Stimulated activated CD8-positive, alpha-beta memory T cell treated with anti-CD3 and anti-CD28 coated beads, Interleukin-15, amount 100 ng/mL, for 48 hours (primary cell): ENCODE measurements at places on chromosomes 1 and 21.

DNA sequence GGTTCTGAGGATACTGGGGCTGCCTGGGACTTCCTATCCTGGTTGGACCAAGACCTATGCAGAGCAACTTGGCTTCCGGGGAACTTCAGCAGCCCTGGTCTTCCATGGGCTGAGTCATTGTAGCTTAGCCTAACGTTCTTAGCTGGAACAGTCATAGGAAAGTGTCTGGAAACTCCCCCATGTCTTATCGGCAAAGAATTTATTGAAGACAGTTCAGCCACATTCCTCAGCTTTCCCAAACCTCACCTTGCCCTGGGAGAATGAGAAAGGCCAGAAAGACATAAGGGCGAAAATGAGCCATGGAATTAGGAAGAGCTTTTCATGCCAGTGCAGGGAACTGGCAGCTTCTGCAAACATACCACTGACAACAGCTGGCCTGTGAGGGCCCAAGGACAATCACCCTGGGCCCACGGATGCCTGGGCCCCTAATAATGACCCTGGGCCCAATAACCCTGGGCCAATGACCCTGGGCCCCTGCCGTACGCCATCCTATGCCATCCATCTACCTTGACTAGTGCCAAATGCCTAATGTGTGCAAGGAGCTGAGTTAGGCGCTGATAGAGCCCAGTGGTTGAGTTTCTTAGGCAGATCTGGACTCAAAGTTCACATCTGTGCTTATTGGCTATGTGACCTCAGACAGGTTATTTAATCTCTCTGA, 114.4 kb upstream of the GADD45A start:
- DNase-seq, result no peak

- DNase-seq, result no peak
Measured at GRCh38 chr1:100523038-100523652, 14.8 kb upstream of the GPR88 start.

DNA sequence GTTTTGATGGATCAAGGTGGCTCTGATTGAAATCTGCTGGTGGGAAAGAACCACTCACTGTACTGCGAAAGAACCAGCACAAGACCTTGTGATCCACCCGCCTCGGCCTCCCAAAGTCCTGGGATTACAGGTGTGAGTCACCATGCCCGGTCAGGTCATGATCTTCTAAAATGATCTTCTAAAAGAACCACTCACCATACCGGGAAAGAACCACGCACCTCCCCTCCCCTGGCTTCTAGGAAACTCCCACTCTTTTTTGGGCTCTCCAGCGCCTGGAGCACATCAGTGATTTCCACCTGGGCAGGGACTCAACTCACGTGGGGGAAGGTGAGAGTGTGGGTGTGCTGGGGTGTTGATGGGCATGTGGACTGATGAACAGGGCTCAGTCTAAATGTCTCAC, 7.9 kb upstream of the RAB7B start:
- peak; percentile 21 for DNase-seq

GRCh38 chr1:91591175-91591974, 90.7 kb downstream of the CDC7 start:
- no peak for DNase-seq

- no peak for DNase-seq
Measured at GRCh38 chr1:201786824-201787223, 42.1 kb upstream of the IPO9 start.

DNA sequence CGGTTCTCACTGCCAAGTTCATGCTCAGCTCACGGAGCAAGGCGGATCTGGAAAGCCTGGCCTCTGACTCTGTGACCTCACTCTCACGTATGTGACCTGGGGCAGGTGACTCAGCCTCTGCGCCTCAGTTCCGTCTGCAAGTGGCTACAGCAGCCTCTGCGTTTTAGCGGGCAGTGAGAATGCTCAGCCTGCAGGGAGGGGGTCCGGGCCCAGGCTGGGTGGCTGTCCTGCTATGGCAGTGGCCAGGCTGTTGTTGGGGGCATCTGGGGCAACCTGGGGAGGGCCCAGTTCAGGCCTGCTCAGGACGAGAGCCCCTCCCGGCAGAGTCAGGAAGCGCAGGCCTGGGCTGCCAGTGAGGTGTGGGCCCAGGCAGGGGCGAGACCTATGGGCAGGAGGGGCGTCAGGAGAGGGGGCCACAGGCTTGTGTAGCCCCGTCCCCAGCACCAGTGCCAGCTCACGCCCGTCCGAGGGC, 27.9 kb downstream of the ARHGEF16 start:
- no peak for DNase-seq

DNA sequence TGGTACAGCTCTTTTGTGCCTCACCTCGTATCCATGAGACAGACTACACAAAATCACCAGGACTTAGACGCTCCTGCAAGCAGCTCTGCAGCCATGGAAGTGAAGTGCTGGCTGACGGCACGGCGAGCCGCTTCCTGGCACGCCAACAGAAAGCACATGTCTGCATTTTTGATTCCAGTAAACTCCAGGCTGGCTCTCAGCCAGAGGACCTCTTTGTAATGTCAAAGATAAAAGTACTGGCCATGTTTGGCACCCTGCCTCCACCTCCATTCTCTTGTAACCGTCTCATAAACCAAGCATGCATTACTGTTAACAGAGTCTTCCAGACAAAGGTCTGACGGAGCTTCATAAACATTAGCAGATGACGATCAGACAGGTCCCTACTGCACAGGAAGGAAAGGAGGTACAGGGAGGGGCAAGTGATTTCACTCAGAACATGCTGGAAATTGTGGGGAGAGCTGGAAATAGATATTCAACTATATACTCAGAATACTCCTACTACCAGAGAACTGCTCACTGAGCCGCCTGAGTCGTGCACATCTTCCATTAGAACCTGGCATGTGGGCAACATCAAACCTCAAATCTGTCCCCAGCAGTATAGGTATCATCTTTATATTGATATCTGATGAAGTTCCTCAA, 632.0 kb downstream of the SMYD3 start:
- DNase-seq, result no peak

DNA sequence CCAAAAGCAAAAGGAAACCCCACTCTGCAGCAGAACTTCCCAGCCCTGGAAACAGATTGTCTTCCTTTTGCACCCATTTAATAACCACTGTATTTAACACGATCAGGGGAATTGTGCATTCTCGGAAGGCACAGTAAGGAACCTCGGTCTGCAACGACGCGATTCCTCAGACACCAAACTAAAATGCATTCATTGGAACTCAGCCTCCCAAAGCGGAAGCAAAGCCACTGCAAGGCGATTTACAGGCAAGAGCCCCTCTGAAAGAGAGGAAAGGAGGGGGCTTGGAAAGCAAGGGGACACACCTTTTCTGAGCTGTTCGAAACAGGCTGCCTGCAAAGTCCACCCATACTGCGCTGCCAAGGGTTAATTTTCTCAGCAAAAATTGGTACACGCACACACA, 297.7 kb downstream of the OMA1 start:
- no peak for DNase-seq

DNA sequence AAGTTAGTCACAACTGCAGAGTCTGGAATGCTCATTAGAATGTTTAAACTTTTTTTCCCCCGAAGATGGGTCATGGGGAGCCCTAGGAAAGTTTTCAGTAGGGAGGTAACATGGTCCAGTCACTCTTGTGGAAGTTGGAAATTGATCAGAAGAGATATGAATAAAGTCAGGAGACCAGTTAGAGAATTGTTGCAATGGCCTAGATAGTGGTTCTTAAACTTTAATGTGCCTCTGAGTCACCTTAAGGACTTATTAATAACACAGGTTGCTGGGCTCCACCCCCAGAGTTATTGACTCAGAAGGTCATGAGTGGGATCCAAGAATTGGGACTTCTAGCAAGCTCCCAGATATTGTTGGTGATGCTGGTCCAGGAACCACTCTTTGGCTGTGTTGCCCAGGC, 3.2 kb upstream of the TFAP2E start:
- no peak for DNase-seq

DNA sequence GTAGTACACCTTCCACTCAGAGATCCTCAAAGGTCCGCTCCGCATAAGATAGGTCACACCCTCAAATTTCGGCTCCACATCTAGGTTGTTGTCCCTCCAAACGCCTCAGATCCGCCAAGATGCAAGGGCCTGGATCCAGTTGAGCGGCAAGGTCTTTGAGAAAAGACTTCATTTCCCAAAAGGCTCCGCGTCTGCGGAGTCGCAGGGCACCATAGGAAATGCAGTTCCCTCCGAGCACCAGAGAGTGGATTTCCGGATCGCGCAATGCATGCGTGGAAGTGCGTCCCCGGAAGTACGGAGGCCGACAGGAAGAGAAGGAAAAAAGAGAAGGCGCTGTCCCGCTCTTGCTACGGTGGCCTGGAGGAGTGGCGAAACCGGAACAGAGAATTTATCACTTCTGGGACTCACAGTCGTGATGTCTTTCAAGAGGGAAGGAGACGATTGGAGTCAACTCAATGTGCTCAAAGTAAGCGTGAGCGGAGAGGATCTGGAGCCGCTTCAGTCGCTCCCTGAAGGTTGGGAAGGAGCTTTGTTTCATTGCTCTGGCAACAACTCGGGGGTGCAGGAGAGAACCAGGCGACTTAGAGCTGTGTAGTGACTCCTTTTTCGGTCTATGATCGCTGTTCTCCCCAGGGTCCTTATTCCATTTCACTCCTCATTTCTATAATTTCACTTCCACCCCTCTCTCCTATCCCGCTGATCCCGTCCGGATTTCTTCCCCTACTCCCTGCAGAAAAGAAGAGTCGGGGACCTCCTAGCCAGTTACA, at the start of the genes LYSMD1 and SCNM1:
Gene LYSMD1 (minus strand): TSS at position 165 of the 767 bp plus-strand sequence. CDS start 644 bp downstream, outside the sequence.
Gene SCNM1 (plus strand): TSS at position 407 of the 767 bp plus-strand sequence. CDS start 9 bp downstream, at position 416.
- DNase-seq, result peak; percentile 90

GRCh38 chr1:36766481-36766880, 267.8 kb downstream of the GRIK3 start:
- DNase-seq, result no peak

DNA sequence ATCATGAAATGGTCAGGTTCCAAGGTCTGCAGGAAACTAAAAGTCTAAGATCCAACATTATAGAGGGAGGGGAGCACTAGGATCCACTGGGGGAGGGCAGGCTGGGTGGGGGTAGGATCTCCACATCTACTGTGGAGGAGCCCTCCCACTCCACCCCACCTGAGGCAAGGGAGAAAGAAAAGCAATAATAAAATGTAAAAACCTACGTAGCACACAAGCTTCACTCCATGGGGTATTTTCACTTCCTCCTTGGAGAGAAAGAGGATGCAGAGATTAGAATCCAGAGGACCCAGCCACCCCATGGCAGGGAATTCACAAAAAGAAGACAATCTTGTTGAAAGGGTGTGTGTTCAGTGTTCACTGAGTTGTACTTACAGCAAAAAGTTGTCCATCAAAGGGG, 14.4 kb downstream of the SPOCD1 start:
- DNase-seq, result no peak

DNA sequence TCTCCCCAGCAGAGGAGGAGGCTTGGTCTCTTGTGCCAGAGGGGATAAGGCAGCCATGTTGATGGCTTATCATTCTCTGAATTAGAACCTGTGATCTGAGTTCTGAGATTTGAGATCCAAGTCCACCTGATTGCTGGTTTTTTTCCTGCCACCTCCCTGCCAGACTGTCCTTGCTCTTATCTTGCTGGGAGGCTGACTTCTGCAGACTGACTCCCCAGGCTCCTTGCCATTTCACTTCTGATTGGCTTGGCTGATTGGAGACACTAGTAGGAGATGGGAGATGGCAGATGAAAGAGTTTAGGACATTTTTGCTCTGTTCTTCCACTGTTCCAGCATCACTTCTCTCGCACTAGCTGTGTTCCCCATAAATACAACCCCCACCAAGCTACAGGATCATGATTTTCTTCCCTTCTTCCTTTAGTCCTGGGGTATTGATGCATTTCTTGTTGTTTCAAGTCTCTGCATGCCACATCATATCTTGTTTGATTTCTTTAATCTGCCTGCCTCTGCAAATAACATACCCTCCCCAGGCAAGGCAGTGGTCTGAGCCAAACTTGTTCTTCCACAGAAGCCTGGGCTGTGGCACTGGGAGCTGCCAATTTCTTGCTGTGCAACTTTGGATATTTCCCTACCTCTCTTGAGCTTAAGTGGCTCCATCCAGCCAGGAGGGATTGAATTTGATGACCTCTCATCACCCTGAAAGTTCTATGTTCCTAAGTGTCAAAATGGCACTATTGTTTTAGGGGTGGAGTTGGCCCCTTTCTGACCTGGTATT, 963 bp upstream of the CYP4B1 start:
- DNase-seq, result no peak

DNA sequence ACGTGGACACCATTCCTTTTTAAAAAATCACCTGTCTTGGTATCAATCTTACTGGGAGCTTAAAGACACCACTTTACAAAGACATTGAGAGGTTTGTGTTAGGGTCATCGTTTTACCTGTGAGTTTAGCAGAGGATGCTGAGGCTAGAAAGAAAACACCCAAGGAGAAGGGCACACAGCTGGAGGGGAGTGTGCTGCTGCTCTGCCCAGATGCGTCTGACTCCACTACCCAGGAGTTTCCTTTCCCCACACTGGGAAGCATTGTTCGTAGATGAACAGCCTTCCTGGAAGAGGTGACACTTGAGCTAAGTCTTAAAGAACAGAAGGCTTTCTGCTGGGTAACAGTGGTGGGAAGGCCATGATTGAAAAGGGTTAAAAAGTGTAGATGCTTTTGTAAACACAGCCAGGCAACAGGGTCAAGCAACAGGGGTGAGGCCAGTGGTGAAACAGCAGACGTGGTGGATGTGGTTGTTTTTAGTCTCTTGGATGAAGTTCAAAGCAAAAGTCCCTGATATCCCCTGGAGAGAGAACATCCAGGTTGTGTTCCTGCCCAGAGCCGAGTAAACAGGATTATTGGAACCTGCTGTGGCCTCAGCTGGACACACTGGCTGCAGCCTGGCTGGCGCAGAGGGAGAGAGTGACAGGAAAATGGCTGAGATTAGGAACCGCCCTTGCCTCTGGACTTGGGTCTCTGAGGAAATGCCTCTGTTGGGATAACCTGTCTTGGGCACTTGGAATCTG, 198.6 kb upstream of the JUN start:
- no peak for DNase-seq

GRCh38 chr1:6730473-6730872, 28.9 kb upstream of the DNAJC11 start:
- no peak for DNase-seq

- no peak for DNase-seq
Measured at GRCh38 chr1:154117642-154118041, 37.2 kb downstream of the NUP210L start.

GRCh38 chr1:212070720-212071302, 35.3 kb downstream of the DTL start:
- DNase-seq, result no peak

- DNase-seq, result no peak
Measured at GRCh38 chr1:234103198-234103597, 198.7 kb downstream of the SLC35F3 start.

GRCh38 chr1:168643152-168643551, 66.7 kb downstream of the XCL1 start:
- DNase-seq, result no peak
